ENCODE measurements at places on chromosomes 7 and 10.

DNA sequence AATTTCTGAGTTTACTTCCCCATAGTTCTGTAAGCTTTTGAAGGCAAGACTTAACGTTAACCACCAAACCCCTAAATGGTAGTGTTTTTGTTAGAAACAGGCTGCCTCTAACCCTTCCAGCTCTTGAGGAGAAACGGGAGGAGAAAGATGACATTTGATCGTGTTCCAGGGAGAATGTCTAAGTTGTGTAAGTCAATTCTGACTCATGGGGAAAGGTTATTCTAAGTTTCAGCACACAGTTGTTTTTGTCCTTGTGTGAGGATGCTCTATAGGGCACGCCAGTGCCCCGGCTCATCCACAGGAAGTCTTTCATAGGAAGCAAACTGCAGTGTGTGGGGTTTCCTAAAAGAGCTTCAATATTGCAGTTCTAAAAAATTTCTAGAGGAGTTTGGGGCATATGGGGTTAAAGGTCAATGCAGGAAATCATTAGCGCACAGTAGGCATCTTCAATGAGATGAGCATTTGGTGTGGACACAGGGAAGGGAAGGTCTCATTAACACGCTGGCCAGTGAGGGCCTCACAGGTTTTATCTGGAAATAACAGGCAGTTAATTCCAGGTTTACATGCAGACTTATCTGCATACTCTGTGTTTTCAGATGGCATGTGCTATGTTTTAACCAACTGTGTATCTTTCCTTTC lies 638.2 kb upstream of the IGFBP3 start:
- DNase-seq, result no peak

DNA sequence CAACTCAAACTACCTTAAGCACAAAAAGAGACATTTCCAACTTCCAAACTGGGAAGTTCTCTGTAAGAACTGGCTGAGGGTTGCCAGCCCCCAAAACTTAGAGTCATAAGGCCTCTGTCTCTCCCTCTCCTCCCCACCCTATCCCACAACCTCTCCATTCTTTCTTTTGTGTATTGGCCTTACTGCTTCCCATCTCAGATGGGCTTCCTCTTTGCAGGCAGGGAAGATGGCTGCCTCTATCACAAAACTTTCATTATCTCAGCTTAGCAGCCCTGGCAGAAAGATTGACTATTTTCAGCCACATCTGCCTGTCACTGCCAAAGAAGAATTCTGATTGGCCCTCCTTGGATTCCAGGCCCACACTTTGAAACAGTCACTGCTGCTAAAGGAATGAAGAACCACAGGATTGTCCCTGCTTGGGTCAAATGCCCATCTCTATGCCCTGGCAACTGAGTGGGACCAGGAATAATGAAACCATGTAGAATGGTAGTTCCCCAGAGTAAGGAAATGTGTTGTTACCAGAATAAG lies 58.0 kb upstream of the PRKAR2B start:
- DNase-seq, result no peak

GRCh38 chr10:89738551-89739209 lies 37.3 kb downstream of the KIF20B start:
- no peak for DNase-seq

GRCh38 chr10:123409426-123409825 lies 255.2 kb downstream of the BUB3 start:
- DNase-seq, result no peak

GRCh38 chr7:127588697-127589482 lies 679 bp downstream of the ARF5 start:
- peak; percentile 84 for DNase-seq

DNA sequence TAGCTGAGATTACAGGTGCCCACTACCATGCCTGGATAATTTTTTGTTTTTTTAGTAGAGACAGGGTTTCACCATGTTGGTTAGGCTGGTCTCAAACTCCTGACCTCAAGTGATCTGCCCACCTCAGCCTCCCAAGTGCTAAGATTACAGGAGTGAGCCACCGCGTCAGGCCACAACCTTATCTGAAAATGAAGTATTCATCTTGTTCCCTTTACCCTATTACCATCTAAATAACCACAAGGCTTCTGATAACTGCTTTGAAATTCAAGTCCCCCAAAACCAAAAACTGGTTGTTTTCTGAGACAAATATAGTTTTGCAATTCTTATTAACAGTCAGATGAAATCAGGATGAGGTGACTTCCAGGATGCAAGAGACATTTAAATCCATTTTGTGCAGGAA lies 2.4 kb downstream of the TCTN3 start:
- DNase-seq, result no peak

- DNase-seq, result peak; percentile 98
Observed at GRCh38 chr10:68271196-68271882, 39.4 kb upstream of the ATOH7 start.

- no peak for DNase-seq
Observed at GRCh38 chr10:35398908-35399307, 62.6 kb downstream of the CCNY start.

GRCh38 chr10:69728335-69728870 lies 73.3 kb upstream of the COL13A1 start:
- no peak for DNase-seq

DNA sequence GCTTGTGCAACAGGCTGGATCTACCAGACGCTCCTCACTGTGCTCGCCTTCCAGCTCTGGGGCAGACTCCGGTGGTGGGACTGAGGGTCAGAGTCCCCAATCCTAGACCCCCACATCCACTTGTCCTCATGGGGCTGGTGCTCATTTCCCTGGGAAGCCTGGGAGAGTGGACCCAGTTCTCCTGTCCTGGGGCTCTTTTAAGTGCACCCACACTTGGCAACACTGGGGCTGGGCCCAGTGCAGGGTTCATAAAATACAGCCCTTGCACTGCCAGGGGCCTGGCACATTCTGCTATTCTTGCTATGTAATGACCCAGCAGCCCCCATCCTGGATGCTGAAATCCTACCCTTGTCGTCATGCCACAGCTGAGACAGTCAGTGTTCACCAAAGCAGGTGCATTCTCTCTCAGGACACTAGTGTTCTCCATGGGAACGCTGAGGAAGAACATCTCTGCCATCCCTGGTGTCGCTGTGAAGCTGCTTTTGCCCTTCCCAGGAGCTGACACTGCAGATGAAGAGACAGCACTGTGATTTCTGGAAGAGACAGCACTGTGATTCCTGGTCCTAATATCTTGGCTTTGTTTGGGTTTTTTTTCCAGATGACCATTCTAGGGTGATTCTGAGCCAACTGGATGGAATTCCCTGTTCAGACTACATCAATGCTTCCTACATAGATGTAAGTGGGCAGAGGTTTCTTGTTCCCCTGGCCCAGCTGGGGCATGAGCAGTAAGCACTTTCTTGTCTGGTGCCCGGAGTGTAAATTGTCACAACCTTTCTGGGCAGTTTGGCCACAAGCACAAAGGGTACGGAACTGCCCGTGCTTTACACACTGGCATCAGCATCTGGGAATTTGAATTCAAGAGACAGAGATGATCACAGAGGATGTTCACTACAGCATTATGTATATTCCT lies 65.6 kb downstream of the MKI67 start:
- DNase-seq, result no peak

GRCh38 chr10:106925191-106925590 lies 239.3 kb downstream of the SORCS1 start:
- DNase-seq, result no peak

- DNase-seq, result peak; percentile 48
Observed at GRCh38 chr10:102670065-102670670, 25.9 kb downstream of the TRIM8 start.

GRCh38 chr7:88337572-88337971 lies 30.9 kb upstream of the STEAP4 start:
- DNase-seq, result no peak

All from NCI-H82 (cell line).